ENCODE measurements at places on chromosomes 16 and 17. TPM values are rescaled to one million over a fixed set of nuclear protein-coding genes. Genes with fewer than 3 reads are reported as not detected.

The SLC52A1 gene
- 2.4 TPM for total RNA-seq

The CIAPIN1 gene
- total RNA-seq: 72.5 TPM

The KRTAP9-4 gene
- not detected for total RNA-seq

The KRT34 gene
- total RNA-seq: 0.20 TPM

The WNK4 gene
- 32.7 TPM for total RNA-seq

The NPIPA7 gene
- total RNA-seq: 3.6 TPM

The KIF2B gene
- not detected for total RNA-seq

The PCTP gene
- total RNA-seq: 36.9 TPM

The CLEC3A gene
- total RNA-seq: not detected

The ITGA2B gene
- total RNA-seq: 0.37 TPM

The EVPLL gene
- 0.12 TPM for total RNA-seq

GRCh38 chr16:27960619-27961295, 102.8 kb downstream of the GSG1L start:
- DNase-seq: no peak

DNA sequence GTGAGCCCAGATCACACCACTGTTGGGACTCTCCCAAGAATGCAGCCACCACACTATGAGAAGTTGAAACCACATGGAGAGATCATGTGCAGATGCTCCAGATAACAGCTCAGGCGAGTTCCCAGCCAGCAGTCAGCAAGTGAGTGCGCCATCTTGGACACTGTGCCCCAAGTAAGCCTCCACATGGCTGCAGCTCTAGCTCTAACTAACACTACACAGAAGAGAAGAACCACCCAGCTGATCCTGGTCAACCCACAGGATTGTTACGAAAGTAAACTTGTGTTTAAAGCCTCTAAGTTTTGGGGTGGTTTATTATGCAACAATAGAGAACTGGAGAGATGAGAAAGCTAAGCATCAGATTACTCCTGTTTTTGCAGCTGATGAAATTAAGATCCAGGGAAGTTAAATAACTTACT, 25.8 kb downstream of the SLC38A7 start:
- no peak for DNase-seq

GRCh38 chr16:81003610-81004460, 2.9 kb downstream of the CMC2 start:
- no peak for DNase-seq

- no peak for DNase-seq
Measured at GRCh38 chr17:36934144-36934691, 3.1 kb upstream of the LHX1 start.

GRCh38 chr17:28612936-28613872, 781 bp downstream of the RSKR start:
- peak; percentile 38 for DNase-seq

- no peak for DNase-seq
Measured at GRCh38 chr17:53499277-53499676, 323.4 kb upstream of the KIF2B start.

DNA sequence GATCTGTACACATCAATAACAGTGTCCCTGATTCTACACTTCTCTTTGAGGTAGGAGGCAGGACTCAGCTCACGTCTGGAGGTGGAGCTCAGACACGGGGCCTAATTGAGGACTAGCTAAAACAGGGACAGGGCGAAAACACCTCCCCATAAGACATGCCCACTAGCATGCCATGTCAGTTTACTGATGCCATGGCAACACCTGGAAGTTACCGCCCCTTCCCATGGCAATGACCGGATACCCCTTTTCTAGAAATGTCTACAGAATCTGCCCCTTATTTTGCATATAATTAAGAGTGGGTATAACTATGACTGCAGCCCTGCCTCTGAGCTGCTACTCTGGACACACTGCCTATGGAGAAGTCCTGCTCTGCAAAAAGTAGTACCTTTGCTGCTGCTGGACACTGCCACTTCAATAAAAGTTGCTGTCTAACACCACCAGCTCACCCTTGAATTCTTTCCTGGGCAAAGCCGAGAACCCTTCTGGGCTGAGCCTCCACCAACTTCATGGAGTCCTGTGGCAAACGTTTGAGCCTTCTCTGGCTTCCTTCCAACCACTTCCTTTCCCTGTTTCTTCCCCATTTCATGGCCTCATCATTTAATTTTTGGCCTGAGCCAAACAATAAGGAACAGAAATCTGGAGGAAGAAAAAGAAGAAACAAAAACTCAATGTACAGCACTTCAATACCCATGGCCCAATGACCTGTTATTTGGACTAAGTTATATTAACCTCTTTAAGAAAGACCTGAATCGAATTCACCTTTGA, 21.0 kb downstream of the PHB1 start:
- no peak for DNase-seq

DNA sequence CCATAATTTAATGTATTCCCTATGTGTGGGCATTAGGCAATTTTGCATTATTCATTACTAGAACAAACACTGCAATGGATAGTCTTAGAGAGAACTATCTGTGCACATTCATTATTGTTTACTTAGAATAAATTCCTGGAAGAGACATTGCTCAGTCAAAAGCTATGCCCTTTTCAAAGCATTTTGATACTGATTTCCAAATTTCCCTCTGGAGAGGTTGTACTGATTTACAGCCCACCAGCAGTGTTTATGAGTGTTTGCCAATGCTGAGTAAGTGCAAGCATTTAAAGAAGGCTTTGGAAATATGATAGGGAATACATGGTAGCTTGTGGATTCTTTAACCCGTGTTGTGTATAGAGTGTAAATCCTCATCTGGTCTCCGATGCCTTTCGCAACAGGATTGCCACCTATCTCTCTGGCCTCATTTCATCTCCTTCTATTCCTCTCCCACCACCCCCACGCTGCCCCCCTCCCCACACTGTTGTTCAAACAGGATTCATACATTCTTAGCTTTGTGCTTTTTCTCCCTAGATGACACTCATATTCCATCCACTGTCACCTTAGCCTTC, 33.4 kb upstream of the MMD start:
- no peak for DNase-seq

- no peak for DNase-seq
Measured at GRCh38 chr16:57516176-57516725, 20.1 kb downstream of the CCDC102A start.

GRCh38 chr16:54812229-54812628, 118.4 kb upstream of the IRX5 start:
- no peak for DNase-seq

DNA sequence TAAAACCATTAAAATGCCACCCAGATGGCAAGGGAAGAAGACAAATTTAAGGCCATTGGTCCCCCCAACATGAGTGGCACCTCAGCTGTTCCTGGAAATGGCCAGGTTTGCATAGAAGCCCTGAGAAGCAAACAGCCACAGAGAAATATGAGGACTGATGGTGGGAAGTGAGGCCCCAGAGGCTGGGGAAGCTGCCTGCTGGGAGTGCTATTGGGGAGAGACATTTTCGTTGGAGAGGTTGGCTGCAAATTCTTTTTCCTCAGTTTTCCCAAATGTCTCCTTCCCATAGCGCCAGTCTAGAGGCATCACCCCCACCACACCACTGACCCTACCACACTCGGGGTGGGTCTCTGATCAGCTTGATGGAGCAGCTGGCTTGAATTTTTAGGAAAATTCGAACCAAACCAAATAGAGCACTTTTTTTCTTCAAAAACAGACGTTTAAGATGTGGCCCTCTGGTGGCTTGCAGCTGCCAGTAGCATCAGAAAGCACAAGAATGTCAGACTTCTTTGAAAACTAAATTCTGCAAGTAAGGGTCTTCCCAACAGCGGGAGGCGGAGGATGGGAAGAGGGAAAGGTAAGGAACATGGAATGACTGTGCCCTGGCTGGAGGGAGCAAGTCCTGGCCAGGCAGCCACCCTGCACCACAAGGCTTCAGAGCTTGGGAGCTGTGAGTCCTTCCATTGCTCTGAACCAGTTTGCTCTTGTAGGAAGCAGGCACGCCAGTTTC, 13.2 kb upstream of the SLC12A3 start:
- DNase-seq: no peak

DNA sequence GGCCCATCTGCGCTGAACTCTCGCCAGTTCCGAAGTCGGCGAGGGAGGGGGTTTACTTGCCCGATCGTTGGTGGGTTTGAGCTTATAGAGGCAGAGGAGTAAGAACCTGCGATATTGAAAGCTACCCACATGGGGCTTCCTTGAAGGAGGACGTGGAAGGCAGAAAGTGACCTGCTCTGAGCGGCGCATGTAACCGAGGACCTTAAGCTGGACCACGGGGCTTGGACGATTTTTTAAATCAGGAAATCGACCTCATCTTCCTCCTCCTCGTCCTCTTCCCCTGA, 2.0 kb downstream of the PRAC2 start:
- DNase-seq: no peak

DNA sequence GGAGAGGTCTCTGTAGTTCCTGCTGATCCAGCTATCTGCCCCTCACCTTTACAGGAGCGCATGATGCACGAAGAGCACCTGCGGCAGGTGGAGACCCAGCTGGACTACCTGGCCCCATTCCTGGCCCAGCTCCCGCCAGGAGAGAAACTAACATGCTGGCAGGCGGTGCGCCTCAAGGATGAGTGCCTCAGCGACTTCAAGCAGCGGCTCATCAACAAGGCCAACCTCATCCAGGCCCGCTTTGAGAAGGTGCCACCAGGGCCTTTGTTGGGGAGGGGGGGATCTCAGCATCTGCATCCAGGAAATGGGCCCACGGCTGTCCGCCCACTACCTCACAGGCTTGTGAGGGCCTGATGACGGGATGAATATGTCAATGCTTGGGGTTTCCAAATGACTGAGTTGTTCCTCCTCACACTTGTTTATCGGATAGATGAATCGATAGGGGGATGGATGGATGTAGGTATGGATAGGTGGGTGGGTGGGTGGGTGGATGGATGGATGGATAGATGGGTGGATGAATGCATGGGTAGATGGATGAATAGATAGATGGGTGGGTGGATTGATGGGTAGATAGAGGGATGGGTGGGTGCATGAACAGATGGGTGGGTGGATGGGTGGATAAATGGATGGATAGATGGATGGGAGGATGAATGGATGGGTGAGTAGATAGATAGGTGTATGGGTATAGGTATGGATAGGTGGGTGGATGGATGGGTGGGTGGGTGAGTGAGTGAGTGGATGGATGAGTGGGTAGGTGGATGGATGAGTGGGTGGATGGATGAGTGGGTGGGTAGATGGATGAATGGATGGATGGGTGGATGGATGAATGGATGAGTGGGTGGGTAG, 7.0 kb upstream of the KATNB1 start:
- DNase-seq: no peak

GRCh38 chr17:45098869-45099616, 33.3 kb downstream of the PLCD3 start:
- DNase-seq: peak; percentile 92

GRCh38 chr17:48901241-48901640, 7.0 kb upstream of the UBE2Z start:
- DNase-seq: no peak

DNA sequence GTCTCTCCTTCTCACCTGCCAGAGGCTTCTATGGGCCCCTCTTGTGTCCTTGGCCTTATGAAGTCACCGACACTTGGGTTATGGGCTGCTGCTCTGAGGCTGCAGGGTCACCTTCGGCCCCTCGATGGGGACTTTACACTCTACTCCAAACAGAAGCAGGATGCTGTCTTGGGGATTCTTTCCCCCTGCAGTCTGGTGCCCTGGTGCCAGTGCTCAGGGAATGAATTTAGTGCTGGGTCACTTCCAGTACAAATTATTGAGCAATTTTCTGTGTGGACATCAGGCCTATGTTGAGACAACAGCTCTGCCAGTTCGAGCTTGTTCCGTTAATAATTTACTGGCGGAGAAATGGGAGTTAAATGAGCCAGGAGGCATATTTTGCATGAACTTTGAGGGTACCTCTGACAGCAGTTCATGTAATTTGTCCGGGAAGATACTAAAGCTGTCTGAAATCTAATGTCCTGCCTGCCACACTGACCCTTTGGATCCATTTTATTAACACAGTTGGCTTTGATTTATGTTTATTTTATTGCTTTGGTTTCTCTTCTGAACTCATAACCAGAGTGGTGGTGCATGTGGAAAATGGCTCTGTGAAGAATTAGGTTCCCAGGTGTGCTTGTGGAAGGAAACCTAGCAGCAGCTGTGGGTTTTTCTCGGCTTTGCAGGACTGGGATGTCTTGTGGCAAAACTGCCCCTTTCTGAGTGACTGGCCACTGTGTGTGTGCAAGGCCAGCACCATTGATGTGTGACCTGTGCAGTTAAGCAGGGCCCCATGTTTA, 34.1 kb upstream of the DHX8 start:
- DNase-seq: no peak

DNA sequence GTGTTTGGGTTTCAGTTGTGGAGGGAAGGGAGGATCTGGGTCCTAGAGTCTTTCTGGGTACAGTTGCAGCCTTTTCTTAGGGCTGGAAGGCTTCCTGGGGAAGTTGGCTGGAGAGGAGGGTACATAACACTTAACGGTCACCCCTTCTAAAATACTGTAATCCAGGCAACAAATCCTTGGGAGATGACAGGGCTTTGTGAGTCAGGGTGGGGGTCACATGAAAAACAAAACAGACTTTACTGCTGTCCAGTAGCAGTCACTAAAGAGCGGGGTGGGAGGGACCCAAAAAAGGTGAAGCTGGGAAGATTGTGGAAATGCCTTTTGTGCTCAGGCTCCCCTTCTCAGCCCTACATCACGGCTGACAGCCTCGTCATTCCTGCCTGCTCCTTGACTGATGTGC, 6.3 kb downstream of the SAP30BP start:
- DNase-seq: no peak

DNA sequence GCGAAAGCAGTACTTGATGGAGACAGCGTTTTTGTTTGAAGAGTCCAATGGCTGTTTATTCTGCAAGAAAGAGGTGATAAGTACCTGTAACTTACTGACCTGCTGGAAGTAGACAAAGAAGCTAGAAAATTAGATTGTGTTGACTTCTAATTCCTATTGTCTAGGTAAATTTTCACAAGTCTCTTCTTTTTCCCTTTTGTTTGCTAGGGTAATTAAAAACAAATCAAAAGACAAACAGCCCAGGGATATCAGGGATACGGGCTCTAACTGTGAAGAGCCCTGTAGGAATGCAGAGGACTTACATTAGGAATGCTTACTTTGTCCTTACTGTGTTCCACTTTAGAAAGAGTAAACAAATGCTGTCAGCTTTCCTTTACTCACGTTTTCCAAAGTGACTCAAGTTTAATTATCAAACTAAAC, 7.0 kb downstream of the PSME3IP1 start:
- DNase-seq: no peak

- DNase-seq: no peak
Measured at GRCh38 chr17:48110761-48111160, 3.2 kb downstream of the SNX11 start.

GRCh38 chr17:82949361-82949760, 109.5 kb upstream of the ZNF750 start:
- no peak for DNase-seq

DNA sequence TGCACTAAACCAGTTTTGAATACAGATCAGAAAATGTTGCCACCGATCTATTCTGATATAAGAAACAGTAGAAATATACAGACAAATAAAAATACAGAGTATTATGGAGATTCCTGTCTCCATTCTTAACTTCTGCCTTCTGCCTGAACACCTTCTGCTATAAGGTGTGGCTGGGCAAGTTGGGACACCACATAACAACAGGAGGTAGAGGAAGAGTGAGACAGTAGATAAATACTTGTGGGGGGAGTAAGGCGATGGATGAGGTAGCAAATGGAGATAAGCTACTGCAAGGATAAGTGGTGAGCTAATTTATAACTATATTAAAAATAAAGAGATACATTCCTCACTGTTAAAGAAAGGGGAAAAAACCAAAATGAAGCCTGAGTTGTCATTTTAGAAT, 143.7 kb downstream of the CDH8 start:
- no peak for DNase-seq

All from left colon (tissue), 2 donors.